ENCODE measurements at places on chromosomes 7 and 10. TPM values are rescaled to one million over a fixed set of nuclear protein-coding genes. Genes with fewer than 3 reads are reported as not detected.

C10orf53 gene
- not detected for total RNA-seq

ZRANB1 gene
- total RNA-seq = 27.1 TPM

PDSS1 gene
- total RNA-seq = 2.7 TPM

OR2A1 gene
- total RNA-seq = 0.33 TPM

SPDYE18 gene
- total RNA-seq = 1.5 TPM

FBXL13 gene
- total RNA-seq = 9.6 TPM

PALD1 gene
- total RNA-seq = 10.7 TPM

CHRM2 gene
- not detected for total RNA-seq

DAGLB gene
- 15.0 TPM for total RNA-seq

TUBAL3 gene
- total RNA-seq = 1.1 TPM

FZD1 gene
- 66.4 TPM for total RNA-seq

ANXA7 gene
- total RNA-seq = 128 TPM

RNF32 gene
- 3.1 TPM for total RNA-seq

ZNF117 gene
- total RNA-seq = 20.3 TPM

AGR2 gene
- not detected for total RNA-seq

RTKN2 gene
- 0.49 TPM for total RNA-seq

METTL27 gene
- 13.7 TPM for total RNA-seq

LLCFC1 gene
- total RNA-seq = 0.67 TPM

TBX20 gene
- total RNA-seq = not detected

ZNF485 gene
- total RNA-seq = 1.9 TPM

C7orf57 gene
- not detected for total RNA-seq

FKBP9 gene
- 112 TPM for total RNA-seq

ZNF488 gene
- 0.24 TPM for total RNA-seq

SFXN2 gene
- 23.2 TPM for total RNA-seq

ITGA8 gene
- total RNA-seq = 4.6 TPM

GRB10 gene
- total RNA-seq = 55.2 TPM

CTAGE4 gene
- total RNA-seq = 10.9 TPM

SNX8 gene
- 12.0 TPM for total RNA-seq

CAMK1D gene
- total RNA-seq = 18.0 TPM

FAM180A gene
- total RNA-seq = 2.7 TPM

SPOCK2 gene
- total RNA-seq = 14.9 TPM

GFRA1 gene
- total RNA-seq = 4.4 TPM

GPER1 gene
- 12.5 TPM for total RNA-seq

NUPR2 gene
- 35.6 TPM for total RNA-seq

PILRA gene
- 4.4 TPM for total RNA-seq

CREB5 gene
- total RNA-seq = 8.1 TPM

CCNJ gene
- total RNA-seq = 5.2 TPM

CYP26C1 gene
- total RNA-seq = 0.20 TPM

FHIP2A gene
- total RNA-seq = 37.8 TPM

TYW1B gene
- total RNA-seq = 5.0 TPM
